ENCODE measurements at places on chromosomes 13 and 19. TPM values are rescaled to one million over a fixed set of nuclear protein-coding genes. Genes with fewer than 3 reads are reported as not detected.

Gene CNFN
- total RNA-seq = 0.95 TPM

Gene KLF5
- 1.1 TPM for total RNA-seq

Gene PLPPR2
- 2.7 TPM for total RNA-seq

Gene NDUFA3
- 86.3 TPM for total RNA-seq

DNA sequence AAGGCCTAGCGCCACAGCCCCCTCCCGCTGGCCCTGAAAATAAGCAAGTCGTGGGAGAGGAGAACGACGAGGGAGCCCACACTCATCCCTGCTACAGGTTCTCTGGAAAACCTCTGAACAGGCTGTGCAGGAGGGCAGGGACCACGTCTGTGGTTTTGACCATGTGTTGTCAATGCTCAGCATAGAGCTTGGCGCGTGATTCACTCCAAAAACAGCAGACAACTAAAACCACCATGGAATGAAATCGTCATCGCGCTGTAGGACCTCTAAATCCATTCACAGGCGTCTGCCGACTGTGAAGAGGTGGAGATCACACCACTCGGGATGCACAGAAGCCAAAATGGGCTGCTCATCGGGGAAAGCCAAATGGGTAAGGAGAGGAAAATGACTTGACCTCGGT, 121.3 kb downstream of the COL4A1 start:
- no peak for DNase-seq

DNA sequence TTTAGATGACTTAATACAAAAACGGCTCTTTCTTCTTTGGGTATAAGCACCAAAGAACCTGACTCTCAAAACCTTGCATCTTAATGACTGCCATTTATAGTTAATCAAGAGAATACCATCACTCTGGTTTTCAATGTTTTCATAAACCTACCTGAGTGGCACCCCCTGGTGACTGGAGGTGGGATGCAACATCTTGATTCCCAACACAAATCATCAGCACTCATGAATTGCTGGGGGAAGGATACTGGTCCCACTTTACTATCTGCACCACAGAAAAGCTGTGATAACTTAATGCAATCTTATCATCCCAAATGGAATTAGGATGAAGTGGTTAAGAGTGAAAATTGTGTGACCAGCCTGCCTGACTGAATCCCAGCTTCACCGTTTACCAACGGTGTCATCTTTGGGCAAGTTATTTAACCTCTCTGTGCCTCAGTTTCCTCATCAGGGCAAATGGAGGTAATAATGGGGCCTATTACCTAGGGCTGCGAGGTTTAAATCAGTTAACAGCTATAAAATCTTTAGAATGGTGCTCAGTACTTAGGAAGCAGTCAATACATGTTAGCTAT, 366.4 kb downstream of the KLF12 start:
- peak; percentile 37 for DNase-seq

DNA sequence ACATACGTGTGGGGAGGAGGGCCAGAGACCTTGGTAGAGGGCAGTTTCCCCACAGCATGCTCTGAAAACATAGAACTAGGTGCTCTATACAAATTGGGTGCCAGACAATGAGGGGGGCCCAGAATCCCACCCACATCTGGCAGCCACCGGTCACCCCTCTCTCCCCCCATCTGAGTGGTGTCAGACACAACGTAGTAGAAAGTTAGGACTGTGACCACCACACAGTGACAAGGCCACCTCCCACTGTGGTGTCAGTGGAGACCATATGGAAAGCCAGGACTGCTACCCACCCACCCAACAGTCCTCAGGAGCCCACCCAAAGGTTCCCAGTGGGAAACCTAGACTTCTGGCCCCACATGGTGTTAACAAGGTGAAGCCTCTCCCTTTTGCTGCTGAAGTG, 2.1 kb upstream of the ATP4B start:
- DNase-seq = no peak
